ENCODE measurements at places on chromosomes 4 and X. TPM values are rescaled to one million over a fixed set of nuclear protein-coding genes. Genes with fewer than 3 reads are reported as not detected.
A peak's percentile ranks its signal among the peaks of the same experiment; 100 is the strongest.

The PPARGC1A gene
- total RNA-seq = 0.18 TPM

The FDCSP gene
- not detected for total RNA-seq

DNA sequence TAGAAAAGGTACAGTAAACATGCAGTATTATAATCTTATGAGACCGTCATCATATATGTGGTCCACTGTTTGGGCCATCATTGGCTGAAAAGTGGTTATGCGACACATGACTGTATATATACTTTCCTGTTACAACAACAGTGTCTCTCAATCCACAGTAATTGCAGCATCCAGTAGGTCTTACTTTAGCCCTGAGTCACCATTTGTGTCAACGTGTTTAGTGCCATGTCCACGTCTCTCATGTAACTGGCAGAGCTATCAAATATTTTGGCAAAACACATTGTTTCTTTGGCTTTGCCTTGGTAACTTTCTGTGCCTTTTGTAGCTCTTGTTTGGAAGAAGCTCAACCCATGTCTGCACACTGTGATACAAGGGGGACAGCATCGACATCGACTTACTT, 73.8 kb downstream of the CD38 start:
- no peak for DNase-seq

GRCh38 chr4:6115746-6116586, 84.4 kb downstream of the JAKMIP1 start:
- DNase-seq = no peak

DNA sequence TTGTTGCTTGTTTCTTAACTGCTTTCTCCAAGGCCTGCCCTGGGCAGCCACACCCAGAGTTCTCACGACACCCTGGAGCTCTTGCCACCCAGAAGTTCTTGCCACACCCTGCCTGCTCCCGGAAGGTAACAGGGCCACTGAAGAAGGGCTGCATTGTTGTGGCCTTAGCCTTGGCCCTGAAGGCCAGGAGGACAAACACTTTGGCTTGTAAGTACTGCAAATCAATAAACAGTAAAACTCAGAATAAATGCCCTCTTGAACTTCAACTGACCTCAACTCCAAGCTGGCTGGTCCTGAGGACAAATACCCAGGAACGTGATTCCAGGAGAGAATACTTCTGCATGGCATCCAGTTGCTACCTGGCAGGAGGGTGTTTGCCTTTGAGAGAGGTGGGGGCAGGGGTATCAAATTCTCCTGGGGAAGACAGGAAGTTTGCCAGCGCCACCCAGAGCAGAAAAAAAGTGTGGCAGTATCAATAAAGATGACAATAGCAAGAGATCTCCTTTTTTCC, 54.1 kb downstream of the TLR10 start:
- DNase-seq = peak; percentile 77

DNA sequence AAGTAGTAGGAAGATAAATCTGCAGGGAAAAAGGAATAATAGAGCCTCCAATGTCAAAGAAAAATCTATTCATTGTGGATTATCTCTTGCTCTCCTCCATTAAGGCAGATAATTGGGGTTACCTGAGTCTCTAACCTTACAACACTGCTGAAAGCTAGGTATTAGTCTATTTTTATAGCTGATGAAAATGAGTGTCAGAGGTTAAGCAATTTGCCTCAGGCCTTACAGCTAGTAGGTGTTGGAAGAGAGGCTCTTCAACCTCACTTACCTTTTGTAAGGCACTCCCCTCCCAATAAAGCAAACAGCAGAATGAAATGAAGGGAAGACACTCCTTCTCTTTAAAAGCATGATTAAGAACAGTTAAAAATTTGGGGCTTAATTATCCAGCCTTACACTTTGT, 45.4 kb upstream of the GAB1 start:
- no peak for DNase-seq

Data from SJSA1 (cell line).